ENCODE measurements at places on chromosomes 12 and 14. TPM values are rescaled to one million over a fixed set of nuclear protein-coding genes. Genes with fewer than 3 reads are reported as not detected.

Gene SMCO3
- polyA plus RNA-seq = 0.61 TPM

Gene RAD51B
- polyA plus RNA-seq = 2.5 TPM

Gene BDKRB2
- polyA plus RNA-seq = 5.8 TPM

Gene SIX1
- polyA plus RNA-seq = 2.1 TPM

Gene INHBC
- not detected for polyA plus RNA-seq

Gene FOXG1
- polyA plus RNA-seq = not detected

Gene KRT6C
- 0.10 TPM for polyA plus RNA-seq

Gene LLPH
- 25.9 TPM for polyA plus RNA-seq
